ENCODE measurements at places on chromosomes 6 and 20. TPM values are rescaled to one million over a fixed set of nuclear protein-coding genes. Genes with fewer than 3 reads are reported as not detected.
A peak's percentile ranks its signal among the peaks of the same experiment; 100 is the strongest.

- DNase-seq = no peak
These were observed 22.7 kb downstream of the OLIG3 start for GRCh38 chr6:137471497-137471896.

DNA sequence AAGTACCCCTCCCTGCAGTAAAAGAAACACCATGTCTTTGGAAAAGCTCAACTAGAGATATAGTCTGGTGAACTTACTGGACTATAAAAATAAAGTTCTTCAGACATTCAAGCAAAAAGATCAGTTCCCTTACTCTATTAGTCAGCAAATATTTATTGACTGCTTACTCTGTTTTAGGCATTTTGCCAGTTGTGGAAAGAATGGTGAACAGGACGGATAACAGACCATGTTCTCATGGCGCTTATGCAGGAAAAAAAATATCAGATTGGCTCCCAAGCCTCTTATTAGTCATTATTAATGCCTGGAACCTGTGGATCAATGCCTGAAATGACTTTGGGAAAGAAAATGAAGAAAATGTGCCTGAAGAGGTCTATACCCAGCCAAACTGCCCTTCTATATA is 282.2 kb upstream of the EPHA7 start:
- DNase-seq = peak; percentile 62

- no peak for DNase-seq
These were observed 209.3 kb upstream of the PDE10A start for GRCh38 chr6:165872311-165872710.

PNPLA1 gene
- not detected for total RNA-seq

All from fibroblast of the aortic adventitia (primary cell).